Gastrocnemius medialis (tissue), 4 donors: ENCODE measurements at places on chromosomes 7 and 10.

DNA sequence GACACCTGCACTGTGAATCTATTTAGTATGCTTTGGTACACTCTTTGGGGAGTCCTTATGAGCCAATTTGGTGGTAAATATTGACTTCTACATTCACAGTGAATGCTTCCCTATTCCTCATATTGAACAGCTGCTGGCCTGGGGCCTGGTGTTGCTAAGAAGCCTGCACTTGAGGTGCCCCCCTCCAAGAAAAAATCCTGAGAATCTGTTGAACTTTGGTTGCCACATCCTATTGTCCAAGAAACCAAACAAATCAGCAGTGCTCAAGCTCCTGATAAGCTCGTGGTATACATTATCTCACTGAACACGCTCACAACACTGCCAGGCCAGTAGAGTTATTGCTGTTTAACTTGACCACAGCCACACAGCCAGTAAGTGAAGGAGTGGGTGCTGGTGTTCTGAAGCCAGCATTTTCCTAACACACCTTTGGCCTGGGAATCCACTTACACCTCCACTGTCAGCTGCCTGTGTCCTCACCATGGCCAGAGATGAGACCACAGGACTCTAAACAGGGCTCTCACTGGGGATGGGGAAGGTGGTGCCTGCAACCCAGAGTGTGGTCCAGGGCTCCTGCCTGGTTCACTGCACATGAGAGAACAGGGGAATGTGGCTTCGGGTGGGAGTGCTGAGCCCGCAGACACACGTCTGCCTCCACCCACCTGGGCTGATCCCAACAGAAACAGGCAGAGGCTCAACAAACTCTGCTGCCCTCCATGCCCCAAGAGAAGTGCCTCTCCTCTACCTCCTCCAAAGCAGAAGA lies 6.7 kb downstream of the DDC start:
- H3K27ac ChIP-seq, result no peak overlapping the region
- H3K27me3 ChIP-seq, result no peaks in the 10 kb centered on the region
- no peak overlapping the region for H3K4me3 ChIP-seq
- no peaks in the 10 kb centered on the region for H3K4me1 ChIP-seq
- H3K36me3 ChIP-seq, result no peaks in the 10 kb centered on the region

- H3K27ac ChIP-seq, result no peak overlapping the region
- H3K27me3 ChIP-seq, result no peaks in the 10 kb centered on the region
- H3K36me3 ChIP-seq, result no peaks in the 10 kb centered on the region
- no peak overlapping the region for H3K4me3 ChIP-seq
These were observed 20.1 kb downstream of the OSBPL3 start for GRCh38 chr7:24959735-24960485.

DNA sequence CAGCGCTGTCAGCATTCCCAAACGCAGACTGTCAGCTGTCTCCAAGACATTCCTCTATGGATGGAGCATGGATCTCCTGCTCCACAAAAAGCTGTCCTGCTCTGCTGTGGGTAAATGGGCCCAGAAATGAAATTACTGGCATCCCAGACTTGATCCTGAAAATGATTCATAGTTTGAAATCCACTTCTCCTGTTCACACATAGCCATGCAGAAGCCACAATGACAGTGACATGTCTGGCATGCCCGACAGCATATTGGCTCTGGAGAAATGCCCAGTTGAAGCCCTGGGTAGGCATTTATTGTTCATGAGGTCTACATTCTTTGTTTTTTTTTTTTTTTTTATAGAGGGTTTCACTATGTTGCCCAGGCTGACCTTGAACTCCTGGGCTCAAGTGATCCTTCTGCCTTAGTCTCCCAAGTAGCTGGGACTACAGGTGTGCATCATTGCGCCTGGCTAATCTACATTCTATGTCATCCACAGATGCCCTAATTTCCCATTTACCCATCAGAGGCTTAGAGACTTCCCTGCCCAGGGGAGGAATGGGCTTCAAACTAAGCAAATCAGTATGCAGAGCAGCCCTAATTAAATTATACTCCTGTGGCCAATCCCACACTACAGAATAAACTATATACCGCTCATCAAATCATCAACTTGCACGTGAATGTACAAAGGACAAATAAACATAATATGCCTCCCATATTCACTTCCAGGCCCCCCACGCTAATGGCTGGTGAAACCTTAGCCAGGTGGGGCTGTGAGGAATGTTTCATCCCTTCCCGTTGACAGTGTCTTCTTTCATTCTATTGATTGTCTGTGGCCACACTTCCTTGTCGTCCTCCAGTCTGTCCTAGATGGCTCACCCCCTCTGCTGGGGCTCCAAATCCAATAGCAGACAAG lies 61.8 kb upstream of the EEPD1 start:
- H3K36me3 ChIP-seq, result no peaks in the 10 kb centered on the region
- no peak overlapping the region for H3K4me3 ChIP-seq
- no peak for DNase-seq
- peak overlapping the region; percentile 44 for H3K27ac ChIP-seq

GRCh38 chr10:83539528-83540308 lies 599.6 kb upstream of the GHITM start:
- H3K27ac ChIP-seq, result no peak overlapping the region
- no peaks in the 10 kb centered on the region for H3K4me1 ChIP-seq
- no peaks in the 10 kb centered on the region for H3K36me3 ChIP-seq
- no peaks in the 10 kb centered on the region for H3K27me3 ChIP-seq
- H3K4me3 ChIP-seq, result no peak overlapping the region

GRCh38 chr7:154204046-154204445 lies 151.8 kb downstream of the DPP6 start:
- H3K4me3 ChIP-seq, result no peak overlapping the region
- H3K4me1 ChIP-seq, result no peaks in the 10 kb centered on the region
- no peaks in the 10 kb centered on the region for H3K27me3 ChIP-seq
- no peak overlapping the region for H3K27ac ChIP-seq
- no peak for DNase-seq
